ENCODE measurements at places on chromosomes 4 and X.

GRCh38 chr4:169861593-169861992, 103.8 kb upstream of the HPF1 start:
- no peak for DNase-seq

DNA sequence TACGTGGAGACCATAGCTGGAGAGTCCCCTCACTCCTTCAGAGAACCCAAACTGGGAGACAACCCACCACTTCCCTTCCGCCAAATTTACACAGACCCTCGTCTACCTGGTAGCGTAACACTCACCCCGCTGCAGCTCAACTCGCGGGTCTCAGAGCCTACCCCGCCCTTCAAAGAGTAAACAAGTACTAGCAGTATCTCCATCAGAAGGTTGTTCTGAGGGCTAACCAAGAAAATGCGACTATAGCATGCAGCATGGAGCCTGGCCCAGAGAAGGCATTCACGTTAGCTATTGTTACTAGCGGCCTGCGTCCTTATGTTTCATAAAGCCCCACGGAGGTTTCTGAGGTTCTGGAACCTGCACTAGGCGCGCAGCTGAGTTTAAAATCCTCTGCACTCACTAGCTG, 531 bp upstream of the MANBA start:
- DNase-seq = no peak

GRCh38 chr4:145635630-145636029, 16.4 kb downstream of the MMAA start:
- DNase-seq = no peak

DNA sequence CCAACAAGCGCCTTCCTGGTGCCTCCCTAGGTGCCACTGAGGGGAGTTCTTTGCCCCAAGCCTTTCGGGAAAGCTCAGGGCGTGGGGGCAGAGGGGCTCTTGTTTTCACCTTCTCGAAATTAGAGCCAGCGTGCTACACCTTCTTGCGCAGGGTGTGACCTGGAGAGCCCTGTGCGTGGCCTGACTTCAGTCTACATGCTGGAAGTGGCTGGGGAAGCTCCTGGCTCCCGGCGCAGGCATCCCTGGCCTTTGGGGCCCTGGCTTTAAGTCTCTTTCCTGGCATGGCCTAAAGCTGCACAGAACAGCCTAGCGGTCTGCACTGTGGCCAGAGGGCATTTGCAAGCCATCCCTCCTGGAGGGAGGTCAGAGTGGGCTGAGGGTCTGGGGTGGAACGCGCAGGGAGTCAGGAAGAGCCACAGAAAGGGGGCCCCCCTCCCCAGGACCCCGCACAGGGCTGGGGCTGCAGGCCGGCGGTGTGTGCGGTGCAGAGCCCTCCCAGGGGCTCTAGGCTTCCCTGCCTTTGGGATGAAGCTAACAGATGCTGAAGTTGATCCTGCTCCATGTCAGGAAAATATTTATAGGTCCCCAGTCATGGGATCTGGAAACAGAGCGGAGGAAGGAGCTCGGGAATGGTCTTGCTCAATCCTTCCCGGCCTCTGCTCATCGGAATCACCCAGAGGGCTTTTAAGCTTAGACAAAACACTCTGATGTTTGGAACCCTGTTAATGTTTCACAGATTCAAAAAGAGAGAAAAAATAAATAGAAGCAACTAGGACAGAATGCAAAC, 781 bp upstream of the SPON2 start:
- no peak for DNase-seq

DNA sequence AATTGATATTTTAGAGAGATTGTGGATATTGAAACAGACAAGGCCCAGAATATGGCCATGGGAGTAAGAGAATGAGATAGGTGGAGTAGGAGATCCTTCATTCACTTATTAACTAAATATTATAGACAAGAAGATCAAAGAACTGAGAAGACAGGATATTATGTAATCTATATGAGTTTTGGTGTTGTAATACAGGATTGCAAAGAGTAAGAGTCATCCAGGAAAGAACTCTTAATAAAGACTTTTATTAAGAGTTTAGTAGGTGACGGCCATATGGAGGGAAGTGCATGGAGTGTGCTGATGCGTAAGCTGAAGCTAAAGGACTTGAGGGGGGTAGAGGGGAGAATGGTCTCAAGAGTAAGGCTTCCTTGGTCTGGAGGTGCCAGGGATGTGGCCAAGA, 153.7 kb downstream of the VEGFC start:
- DNase-seq = no peak

GRCh38 chr4:68038272-68038671, 75.0 kb upstream of the TMPRSS11A start:
- no peak for DNase-seq

DNA sequence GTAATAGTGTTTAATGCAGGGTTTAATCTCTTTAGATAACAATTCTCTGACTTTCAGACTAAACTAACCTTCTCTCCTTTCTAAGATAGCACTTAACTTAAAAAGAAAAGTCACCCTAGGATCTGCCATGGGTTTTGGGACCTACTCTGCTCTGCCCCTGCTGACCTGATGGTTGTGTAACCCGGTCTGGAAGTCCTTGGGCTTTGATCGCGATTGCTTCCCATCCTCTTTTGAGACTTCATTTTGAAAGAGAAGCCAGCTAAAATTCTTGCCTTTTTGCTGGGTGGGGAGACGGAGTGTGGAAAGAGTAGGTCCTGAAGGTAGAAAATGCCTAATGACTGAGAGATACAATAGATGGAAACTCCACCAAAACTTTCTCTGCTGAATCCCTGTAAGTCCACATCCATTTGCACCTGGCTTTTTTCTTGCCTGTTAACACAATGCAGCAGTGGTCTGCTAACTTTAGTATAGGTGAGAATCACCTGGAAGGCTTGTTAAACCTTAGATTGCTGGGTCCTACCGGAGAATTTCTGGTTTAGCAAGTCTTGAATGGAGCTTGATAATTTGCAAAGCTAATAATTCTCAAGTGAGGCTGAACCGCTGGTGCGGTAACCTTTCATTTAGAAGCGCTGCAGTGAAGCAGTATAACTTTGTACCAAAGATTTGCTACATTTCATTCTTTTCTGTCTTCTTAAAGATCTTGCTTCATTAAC, 45.6 kb upstream of the CCSER1 start:
- no peak for DNase-seq

- no peak for DNase-seq
Measured at GRCh38 chr4:36533944-36534343, 252.5 kb downstream of the DTHD1 start.

GRCh38 chr4:72507167-72507566, 61.9 kb downstream of the ADAMTS3 start:
- DNase-seq = no peak

GRCh38 chr4:166044871-166045270, 171.8 kb downstream of the TLL1 start:
- DNase-seq = no peak

All from CD4-positive, alpha-beta T cell treated with Interleukin-10 for 1 hour (primary cell).